Immature natural killer cell (primary cell): ENCODE measurements at places on chromosomes 2 and 18.
A peak's percentile ranks its signal among the peaks of the same experiment; 100 is the strongest.

DNA sequence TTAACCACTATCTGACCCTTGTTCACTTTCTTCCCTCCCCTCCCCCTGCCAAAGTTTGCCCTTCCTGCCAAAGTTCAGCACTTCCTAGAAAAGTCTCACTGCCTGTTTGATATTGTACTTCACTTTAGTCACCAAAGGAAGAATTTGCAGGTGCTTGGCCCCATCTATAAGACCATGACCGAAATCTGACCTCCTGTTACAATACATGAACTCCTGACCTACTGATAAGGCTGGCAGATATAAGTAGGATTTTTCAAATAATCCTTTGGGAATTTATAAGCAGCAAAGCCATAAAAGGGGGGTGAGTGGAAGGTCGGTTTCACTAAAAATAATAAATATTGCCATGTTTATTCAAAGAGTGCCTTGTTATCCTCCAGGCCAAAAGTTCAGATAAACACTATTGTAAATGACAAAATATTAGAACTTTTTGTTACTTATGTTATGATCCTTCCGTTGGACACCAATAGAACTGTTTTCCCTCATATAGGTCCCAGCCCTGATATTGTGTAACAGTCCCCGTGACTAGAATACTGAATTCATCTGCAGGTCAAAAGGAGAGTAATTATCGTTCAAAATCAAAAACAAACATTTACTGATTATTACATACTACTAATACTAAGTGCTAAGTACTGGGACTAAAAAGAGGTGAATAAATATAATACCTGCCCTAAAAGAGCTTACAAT is 277.6 kb downstream of the EXOC6B start:
- DNase-seq = no peak

GRCh38 chr2:100126201-100126600 is 16.2 kb downstream of the AFF3 start:
- no peak for DNase-seq

DNA sequence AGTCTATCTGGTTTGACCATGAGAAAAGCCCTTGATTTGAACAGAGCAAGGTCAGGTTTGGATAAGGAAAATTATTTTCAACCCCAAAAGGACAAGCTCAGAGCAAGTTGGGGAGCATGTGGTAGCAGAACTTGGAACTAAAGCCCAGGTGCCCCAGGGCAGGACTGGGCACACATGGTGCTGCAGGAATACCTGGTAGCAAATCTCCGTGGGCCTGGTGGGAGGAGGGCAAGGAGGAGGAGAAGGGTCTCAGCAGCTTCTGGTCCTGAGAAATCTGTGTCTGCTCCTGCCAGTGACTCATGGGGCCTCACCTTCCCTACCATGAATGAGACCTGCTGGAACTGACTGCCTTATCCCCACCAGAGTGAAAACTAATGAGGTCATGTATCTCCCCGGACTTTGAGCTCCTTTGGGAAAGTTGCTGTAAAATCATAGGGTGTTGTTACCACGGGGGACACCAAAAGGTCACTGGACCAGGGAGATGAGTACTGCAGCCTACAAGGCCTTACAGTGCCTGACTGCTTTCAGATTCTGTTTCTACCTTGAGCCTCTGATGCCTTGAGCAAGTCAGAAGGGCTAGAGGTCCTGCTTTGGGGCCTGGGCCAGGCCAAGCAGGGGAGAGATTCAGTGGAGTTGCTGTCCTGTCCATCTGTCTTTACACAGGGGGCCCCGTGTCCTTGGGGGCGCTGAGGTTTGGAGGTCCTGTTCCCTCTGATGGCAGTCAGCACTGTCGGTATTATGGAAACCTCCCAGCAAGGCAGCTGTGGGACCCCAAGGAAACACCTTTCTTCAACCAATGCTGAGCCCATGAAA is 304.0 kb downstream of the MYCN start:
- DNase-seq = no peak

DNA sequence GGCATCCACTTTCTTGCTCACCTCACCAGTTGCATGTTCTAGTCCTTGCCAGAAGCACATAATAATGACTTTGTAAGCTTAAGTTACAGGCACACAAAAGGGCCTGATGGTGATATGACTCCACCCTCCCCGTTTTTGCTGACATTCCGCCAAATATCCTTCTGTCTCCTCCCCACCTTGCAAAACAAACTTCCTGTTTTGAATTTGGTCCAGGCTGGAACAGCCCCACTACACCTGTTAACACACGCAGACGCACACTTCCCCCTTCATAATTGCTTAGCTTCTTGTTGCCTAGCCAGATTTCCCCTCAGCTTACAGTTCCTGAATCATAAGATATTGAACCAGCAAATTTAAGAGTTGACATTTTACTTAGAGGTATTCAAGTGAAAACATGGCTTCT is at the start of gene MGAT5:
Gene MGAT5, plus strand, starts transcription at position 269 of the 400 bp plus-strand sequence. CDS start 332 bp downstream, outside the sequence.
- no peak for DNase-seq

DNA sequence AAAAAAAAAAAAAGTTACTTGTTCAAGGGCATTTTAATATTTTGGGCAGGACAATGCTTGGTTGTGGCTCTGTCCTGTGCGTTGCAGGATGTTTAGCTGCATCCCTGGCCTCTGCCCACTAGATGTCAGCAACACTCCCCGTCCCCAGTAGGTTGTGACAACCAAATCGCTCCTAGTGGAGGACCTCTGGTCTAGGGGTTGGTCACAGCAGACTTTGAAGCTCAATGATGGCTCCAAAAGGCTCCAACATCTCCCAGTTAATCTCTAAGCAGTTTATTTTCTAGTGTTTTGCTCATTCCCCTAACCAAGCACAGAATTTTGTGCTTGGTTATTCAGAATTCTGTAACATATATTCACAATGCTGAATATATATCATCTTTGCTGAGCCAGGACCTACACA is 67.0 kb downstream of the CHRNA1 start:
- peak; percentile 44 for DNase-seq

DNA sequence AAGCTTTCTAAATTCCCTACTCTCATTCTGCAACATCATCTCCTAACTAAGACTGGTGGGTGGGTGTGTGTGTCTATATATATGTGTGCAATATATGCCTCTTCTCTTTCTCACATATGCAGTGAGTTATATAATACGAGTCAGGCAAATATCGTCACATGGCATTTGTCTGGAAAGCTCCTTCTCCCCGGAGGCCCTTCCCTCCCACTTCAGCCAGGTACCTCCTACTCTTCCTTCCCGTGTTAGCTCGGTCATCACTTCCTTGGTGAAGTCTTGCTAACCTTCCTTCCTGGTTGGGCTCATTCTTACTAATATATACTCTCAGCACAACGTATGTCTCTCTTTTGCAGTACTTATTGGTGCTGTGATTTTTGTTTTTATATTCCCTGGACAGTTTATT is 66.4 kb upstream of the NCK2 start:
- DNase-seq = no peak

DNA sequence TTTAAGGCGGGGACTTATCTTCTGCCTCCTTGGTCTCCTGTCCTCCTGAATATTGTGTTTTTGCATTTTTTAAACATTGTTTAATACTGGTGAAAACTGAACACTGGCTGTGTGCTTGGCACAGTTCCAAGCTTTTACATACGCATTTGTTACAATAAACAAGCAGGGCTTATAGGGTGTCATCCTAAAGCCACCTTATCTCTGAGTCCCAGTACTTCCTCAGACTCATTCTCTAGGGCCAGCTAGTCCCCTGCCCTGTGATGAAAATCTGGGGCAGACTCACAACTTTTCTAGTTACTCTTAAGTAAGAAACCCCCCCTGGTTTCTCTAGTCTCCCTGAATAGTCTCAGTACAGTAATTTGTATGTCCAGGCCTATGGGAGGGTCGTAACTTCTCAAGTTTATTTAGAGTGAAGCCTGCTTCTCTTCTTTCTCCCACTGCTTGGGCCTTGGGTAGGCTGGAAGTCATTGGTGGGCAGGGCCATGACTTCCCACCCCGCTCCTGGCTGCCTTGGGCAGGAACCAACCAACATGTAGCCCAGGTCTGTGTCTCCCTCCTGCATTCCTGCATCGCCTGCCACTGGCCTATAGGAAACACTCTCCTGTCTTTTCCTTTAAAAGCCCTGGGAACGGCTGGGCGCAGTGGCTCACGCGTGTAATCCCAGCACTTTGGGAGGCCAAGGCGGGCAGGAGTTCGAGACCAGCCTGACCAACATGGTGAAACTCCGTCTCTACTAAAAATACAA is 7.7 kb upstream of the KCNE4 start:
- DNase-seq = no peak
